ENCODE measurements at places on chromosomes 11 and 22. TPM values are rescaled to one million over a fixed set of nuclear protein-coding genes. Genes with fewer than 3 reads are reported as not detected.

Gene USP35
- 8.5 TPM for total RNA-seq

Gene CRACR2B
- total RNA-seq, result 1.1 TPM

- H3K27ac ChIP-seq, result no peak overlapping the region
- peaks cover 39% of the 10 kb centered on the region for H3K36me3 ChIP-seq
- peaks cover 3% of the 10 kb centered on the region for H3K27me3 ChIP-seq
- no peak overlapping the region for H3K4me3 ChIP-seq
Observed at GRCh38 chr11:3036419-3036818, 20.8 kb downstream of the CARS1 start.

DNA sequence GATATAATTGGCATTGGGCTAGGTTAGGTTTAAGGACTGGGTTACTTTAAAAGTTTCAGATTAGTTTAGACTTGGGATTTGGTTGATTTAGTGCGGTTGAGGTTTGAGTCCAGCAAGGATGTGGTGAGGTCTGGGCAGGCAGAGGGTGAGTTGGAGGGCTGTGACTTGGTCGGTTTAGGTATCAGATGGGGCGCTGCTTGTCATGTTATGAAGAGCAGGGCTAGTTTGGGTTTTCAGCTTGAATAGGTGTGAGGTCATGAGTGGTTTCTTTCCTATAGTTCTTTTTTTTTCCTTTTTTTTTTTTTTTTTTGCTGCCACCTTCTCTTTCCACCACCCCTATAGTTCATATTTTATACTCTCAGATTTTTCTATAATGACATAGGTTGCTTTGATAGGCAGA lies 4.8 kb downstream of the CLCF1 start:
- no peak overlapping the region for H3K4me3 ChIP-seq
- peaks cover 61% of the 10 kb centered on the region for H3K4me1 ChIP-seq
- no peaks in the 10 kb centered on the region for H3K27me3 ChIP-seq
- peak overlapping the region; percentile 76 for H3K27ac ChIP-seq

Gene TRIM49
- total RNA-seq, result not detected

DNA sequence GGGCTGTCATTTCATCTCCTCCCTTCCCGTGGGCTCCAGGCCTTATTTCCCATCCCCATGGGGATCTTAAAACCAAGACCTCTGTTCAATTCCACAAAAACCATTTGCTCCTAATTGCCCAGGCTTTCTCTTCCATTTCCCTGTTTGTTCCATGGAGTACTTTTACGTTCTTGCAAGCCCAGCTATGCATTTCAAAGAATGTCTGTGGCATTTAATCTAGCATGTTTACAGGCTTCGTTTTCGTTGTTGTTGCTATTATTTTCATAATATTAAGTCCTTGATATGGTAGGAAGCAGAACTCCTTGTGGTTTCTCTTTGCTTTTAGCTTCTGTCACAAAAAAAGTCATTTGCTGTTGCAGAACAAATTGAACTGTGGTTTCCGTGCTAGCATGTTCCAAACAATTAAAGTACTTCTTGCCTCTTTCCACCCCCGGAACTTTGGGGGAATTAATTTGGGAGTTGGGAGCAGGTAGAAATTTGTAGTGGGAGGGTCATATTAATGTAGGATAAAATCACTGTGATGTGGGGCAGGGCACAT lies 68.1 kb upstream of the SLC22A12 start:
- DNase-seq, result no peak
- H3K4me1 ChIP-seq, result no peaks in the 10 kb centered on the region
- peaks cover 56% of the 10 kb centered on the region for H3K27me3 ChIP-seq
- no peak overlapping the region for H3K4me3 ChIP-seq
- H3K27ac ChIP-seq, result no peak overlapping the region

DNA sequence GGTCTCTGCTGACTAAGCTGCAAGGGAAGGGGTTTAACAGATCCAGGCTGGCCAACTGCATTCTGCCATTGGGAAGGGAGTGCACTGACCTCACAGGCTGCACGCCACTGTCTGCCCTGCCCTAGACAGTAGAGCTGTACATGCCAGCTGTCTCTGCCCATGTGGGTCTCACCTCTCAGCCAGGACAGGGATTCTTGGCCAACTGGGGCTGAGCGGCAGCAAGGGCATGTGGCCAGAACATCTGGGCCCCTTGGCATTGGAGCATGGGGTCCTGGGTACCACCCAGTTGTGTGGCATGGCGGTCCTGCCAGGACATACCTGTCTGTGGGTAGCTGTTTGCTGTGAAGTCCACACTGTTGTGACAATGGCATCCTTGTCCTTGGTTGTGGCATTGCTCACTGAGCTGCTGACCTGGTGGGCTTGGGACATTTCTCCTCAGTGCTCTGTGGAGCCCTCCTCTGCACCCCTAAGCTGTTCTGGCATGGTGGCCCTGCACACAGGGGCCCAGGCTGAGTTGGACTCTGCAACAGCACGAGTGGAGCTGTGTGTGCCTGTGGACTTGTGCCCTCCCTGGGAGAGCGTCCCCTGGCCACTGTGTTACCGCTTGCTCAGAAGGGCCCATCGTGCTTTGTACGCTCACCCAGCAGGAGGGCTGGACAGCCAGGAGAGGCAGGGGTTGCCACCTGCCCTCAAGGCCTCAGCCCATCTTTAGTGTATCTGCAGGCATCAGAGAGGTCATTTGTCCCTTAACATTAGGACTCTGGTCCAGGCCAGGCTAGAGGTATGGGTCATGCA lies 46.7 kb downstream of the MED15 start:
- DNase-seq, result no peak
- peaks cover 3% of the 10 kb centered on the region for H3K27me3 ChIP-seq
- H3K4me1 ChIP-seq, result peaks cover 70% of the 10 kb centered on the region

- no peak overlapping the region for H3K4me3 ChIP-seq
- DNase-seq, result no peak
- no peaks in the 10 kb centered on the region for H3K27me3 ChIP-seq
- no peak overlapping the region for H3K27ac ChIP-seq
- H3K36me3 ChIP-seq, result no peaks in the 10 kb centered on the region
- no peaks in the 10 kb centered on the region for H3K4me1 ChIP-seq
Observed at GRCh38 chr11:98834776-98835175, 186.0 kb upstream of the CNTN5 start.

- H3K36me3 ChIP-seq, result no peaks in the 10 kb centered on the region
- H3K27me3 ChIP-seq, result no peaks in the 10 kb centered on the region
- no peak overlapping the region for H3K27ac ChIP-seq
- DNase-seq, result no peak
- no peak overlapping the region for H3K4me3 ChIP-seq
Observed at GRCh38 chr11:60389279-60389910, 6.9 kb upstream of the MS4A14 start.

Gene CDCA5
- total RNA-seq, result 14.3 TPM

Gene MPZL3
- 0.33 TPM for total RNA-seq

DNA sequence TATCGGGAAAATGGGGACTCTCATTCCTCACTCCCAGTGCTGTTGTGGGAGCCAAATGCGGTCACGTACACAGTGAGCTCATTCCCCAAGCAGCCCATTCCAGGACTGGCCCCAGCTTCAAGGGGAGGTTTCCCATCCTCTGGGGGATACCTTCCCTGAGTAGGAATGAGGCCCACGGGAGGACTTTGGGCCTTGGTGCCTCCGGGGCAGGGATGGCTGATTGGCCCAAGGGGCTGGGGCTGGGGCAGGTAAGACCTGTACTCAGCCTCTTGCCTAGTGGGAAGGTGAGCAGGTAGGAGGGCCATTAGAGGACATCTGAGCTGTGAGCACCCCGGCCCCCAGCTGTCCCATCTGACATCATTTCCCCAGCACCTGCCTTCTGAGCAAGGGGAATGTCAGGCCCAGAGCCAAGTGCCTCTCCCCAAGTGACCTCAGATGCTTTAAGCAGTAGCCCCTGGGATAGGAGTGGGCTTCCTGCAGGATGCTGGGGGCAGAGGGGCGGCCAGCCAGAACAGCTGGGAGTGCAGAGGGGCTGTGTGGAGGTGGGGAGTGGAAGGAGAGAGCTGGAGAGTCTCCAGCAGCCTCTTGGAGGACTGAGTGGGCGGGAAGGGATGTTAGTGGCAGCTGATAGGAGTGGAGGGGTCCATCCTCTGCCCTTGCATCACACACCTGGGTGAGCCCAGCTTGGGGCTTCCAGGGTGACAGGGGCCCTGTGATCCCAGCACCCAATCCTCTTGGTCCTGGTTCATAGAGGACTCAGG lies 58.4 kb downstream of the CD82 start:
- 0 out of 2 replicates have a peak, but pooled peaks cover 5% of the 10 kb centered on the region for H3K4me1 ChIP-seq
- peaks cover 17% of the 10 kb centered on the region for H3K27me3 ChIP-seq
- H3K27ac ChIP-seq, result no peak overlapping the region

DNA sequence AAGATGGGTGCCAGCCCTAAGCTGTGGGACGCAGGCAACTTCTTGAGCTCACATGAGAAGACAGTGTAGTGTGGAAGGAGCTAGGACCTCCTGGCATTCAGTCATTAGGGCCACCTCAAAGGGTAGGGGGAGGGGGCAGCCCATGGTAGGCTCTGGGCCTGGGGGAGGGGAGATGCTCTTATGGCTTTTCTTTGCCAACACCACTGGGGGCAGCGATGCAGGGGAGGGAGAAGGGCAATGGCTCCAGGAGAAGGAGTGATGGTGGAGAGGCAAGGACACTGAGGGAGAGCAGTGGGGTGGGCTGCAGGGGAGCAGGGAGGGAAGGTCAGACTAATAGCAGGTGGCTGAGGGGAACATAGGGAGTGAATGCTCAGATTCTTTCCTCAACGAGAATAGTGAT lies 63.3 kb upstream of the SUSD2 start:
- no peaks in the 10 kb centered on the region for H3K4me1 ChIP-seq
- no peak for DNase-seq
- H3K27me3 ChIP-seq, result no peaks in the 10 kb centered on the region
- H3K4me3 ChIP-seq, result no peak overlapping the region
- no peak overlapping the region for H3K27ac ChIP-seq
- H3K36me3 ChIP-seq, result peaks cover 13% of the 10 kb centered on the region

- no peak overlapping the region for H3K27ac ChIP-seq
- no peak for DNase-seq
- H3K4me3 ChIP-seq, result no peak overlapping the region
- H3K4me1 ChIP-seq, result no peaks in the 10 kb centered on the region
Observed at GRCh38 chr11:92852946-92853345, 116.5 kb upstream of the MTNR1B start.

DNA sequence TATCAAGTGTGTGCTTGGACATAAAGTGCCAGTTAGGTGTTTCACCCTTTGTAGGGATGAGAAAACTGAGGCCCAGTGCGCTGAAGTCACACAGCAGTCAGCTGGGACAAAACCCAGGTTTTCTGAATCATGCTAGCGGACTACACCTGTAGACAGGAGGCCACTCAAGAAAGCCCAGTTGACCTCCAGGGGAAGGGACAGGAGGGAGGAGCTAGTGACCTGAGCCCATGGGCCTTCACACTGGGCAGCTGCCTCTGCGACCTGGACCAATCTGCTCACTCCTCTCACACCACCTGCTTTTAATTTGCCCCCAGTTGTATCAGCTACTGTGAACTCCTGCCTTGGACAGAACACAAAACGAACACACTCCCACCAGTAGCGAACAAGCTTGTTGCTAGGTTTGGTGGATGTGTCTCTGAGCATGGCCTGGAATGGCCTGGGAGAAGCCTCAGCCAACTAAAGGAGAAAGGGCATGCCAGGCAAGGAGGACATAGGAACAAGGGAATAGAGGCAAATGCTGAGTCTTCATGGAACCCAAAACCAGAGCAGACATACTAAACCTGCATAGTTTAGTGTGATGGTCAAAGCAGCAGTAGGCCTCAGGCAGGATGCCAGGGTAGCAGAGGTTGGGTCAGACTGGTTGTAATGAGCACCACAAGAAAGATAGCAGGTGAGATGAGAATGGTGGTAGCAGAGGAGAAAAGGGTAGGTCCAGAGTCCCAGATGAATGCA lies 7.2 kb downstream of the LMO1 start:
- H3K4me3 ChIP-seq, result no peak overlapping the region
- peaks cover 13% of the 10 kb centered on the region for H3K4me1 ChIP-seq
- no peak for DNase-seq
- H3K27me3 ChIP-seq, result peaks cover 29% of the 10 kb centered on the region
- H3K27ac ChIP-seq, result no peak overlapping the region
- no peaks in the 10 kb centered on the region for H3K36me3 ChIP-seq

- H3K4me1 ChIP-seq, result peaks cover 22% of the 10 kb centered on the region
- H3K4me3 ChIP-seq, result no peak overlapping the region
- H3K36me3 ChIP-seq, result peaks cover 22% of the 10 kb centered on the region
Observed at GRCh38 chr11:68259122-68259959, 12.4 kb downstream of the C11orf24 start.

DNA sequence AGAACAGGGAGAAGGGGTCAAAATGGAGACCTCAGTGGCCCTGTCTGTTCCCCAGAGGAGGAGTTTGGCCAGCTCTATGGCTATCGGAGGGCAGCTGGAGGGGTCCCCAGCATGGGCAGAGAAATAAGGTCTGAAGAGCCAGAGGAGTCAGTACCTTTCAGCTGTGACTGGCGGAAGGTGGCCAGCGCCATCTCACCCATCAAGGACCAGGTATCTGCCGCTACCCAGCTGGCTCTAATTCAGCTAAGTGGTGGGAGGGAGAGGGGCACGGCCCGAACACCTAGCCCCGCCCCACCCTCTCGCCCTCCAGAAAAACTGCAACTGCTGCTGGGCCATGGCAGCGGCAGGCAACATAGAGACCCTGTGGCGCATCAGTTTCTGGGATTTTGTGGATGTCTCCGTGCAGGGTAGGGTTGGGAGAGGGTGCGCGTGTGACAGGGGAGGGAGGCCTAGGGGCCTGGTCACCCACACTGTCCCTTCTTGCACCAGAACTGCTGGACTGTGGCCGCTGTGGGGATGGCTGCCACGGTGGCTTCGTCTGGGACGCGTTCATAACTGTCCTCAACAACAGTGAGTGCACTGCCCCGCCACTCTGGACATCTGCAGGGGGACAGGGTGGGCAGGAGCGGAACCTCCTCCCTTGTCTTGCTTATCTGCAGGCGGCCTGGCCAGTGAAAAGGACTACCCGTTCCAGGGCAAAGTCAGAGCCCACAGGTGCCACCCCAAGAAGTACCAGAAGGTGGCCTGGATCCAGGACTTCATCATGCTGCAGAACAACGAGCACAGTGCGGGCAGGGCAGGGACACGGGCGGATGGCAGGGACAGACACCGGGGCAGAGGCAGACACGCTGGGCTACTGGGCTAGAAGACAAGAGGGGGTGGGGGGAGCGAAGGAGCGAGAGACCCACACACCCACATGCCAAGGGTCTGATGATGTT lies 2.8 kb downstream of the CTSW start:
- H3K4me3 ChIP-seq, result no peak overlapping the region
- H3K27me3 ChIP-seq, result peaks cover 16% of the 10 kb centered on the region
- DNase-seq, result no peak
- H3K36me3 ChIP-seq, result peaks cover 16% of the 10 kb centered on the region

GRCh38 chr11:111645657-111646316 lies 43.5 kb downstream of the SIK2 start:
- H3K4me1 ChIP-seq, result peaks cover 23% of the 10 kb centered on the region
- peaks cover 14% of the 10 kb centered on the region for H3K36me3 ChIP-seq
- no peaks in the 10 kb centered on the region for H3K27me3 ChIP-seq
- no peak overlapping the region for H3K27ac ChIP-seq
- no peak overlapping the region for H3K4me3 ChIP-seq

DNA sequence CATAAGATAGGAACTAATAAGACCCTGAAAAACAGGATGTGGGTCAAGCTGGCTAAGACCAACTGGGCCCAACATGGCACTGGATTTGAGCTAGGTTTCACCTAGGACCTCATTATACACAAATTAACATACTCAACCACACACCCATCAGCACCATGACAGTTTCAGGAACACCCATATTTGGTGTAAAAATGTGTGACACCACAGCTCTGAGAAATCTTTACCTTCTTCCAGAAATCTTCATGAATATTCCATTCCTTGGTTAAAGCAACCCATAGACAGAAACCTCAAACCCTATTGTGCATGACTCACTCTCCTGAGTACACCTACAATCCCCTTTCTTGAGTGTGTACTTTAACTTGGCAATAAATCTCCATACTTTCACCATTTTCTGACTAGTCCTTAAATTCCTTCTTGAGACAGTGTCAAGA lies 378.8 kb downstream of the DYNC2H1 start:
- H3K27ac ChIP-seq, result no peak overlapping the region
- H3K4me1 ChIP-seq, result peaks cover 40% of the 10 kb centered on the region
- no peak overlapping the region for H3K4me3 ChIP-seq
- H3K27me3 ChIP-seq, result peaks cover 3% of the 10 kb centered on the region
- no peak for DNase-seq
